Activated CD8-positive, alpha-beta memory T cell treated with anti-CD3 and anti-CD28 coated beads for 4 hours (primary cell): ENCODE measurements at places on chromosomes 7 and 10.

GRCh38 chr10:34176351-34176750 lies 638.7 kb downstream of the PARD3 start:
- DNase-seq: no peak

- no peak for DNase-seq
These were observed 7.5 kb upstream of the LRRN3 start for GRCh38 chr7:111083413-111083812.

GRCh38 chr10:31620226-31621151 lies 301.5 kb downstream of the ZEB1 start:
- no peak for DNase-seq

GRCh38 chr10:80323311-80323710 lies 33.2 kb downstream of the DYDC1 start:
- DNase-seq: no peak

DNA sequence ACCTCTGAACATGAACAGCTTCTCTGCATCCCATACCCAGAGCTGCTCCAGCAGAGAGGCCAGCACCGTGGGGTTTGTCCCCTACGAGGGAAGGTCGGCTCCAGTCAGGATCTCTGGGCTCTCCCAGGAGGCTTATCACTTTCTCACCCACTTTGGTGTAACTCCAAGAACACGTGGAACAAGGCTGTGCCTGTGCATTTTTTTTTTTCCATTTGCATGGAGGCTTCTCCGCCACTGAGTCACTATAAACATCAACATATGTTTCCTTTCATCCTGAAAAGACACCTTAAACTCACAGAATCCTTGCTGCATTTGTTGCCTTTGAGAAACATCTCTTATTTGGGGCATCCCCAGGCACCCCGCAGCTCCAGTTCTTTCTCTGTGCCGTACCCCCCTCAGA lies 29.4 kb upstream of the ECHDC3 start:
- DNase-seq: no peak

- DNase-seq: no peak
These were observed 13.5 kb upstream of the ATP6V1F start for GRCh38 chr7:128849156-128849515.
